Mesenteric fat pad (tissue), 1 donor: ENCODE measurements at places on chromosomes 1 and 21.

GRCh38 chr1:63630666-63631065 lies 37.5 kb downstream of the PGM1 start:
- DNase-seq = no peak

DNA sequence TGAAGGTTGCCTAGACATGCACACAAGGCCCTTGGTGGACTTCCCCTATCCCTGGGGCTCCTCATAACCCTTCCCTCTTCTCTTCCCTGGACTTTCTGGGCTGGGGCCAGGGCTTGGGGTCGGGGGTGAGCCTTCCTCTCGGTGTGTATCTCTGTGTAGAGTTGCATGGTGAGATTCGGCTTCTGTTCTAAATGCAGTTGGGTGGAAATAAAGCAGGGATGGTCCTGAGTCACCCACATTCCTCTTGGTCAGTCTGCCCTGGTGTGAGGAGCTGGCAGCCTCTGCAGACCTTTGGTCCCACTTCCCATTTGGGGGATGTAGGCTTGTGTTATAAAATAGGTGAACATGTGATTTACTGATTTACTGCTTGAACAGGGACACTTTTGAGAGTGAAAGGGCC lies 38.0 kb downstream of the ADARB1 start:
- DNase-seq = no peak

DNA sequence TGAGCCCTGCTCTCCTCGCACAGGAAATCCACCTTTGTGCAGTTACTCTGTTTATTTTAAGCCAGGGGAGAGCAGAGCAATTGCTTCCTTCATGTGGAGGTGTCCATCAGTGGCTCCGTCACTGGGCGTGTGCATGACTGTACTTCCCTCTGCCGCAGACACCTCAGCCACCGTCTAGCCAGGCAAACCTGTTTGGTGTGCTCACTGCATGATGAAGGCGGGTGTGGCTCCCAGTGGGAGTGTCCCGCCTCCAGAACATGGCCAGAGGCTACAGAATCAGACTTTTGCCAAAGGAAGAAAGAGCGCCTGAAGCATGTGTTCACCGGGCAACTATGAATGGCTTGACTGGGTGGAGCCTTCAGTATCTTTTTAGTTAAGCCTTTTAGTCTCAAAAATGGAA lies 26.1 kb upstream of the LAMC2 start:
- no peak for DNase-seq

GRCh38 chr1:188402986-188403385 lies 1574.2 kb downstream of the PLA2G4A start:
- DNase-seq = no peak

DNA sequence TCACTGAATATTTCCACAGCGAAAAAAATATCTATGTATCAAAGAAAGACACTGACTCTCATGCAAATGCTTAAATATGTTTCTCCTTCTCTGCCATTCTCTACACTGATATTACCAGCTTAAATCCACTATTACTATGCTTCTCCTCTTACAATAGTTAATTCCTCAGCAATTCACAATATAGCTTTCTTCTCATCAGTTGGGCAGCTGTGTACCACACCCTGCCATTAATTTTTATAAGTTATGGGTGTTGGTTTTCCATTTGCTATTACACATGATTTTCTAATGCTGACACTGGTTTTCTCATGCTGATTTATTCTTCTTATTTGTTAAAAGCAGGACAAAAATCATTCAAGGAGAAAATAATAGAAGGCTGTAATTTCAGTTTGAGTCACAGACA lies 251.8 kb downstream of the TBX15 start:
- no peak for DNase-seq

- DNase-seq = no peak
These were observed 6.1 kb upstream of the PSEN2 start for GRCh38 chr1:226864311-226864710.

DNA sequence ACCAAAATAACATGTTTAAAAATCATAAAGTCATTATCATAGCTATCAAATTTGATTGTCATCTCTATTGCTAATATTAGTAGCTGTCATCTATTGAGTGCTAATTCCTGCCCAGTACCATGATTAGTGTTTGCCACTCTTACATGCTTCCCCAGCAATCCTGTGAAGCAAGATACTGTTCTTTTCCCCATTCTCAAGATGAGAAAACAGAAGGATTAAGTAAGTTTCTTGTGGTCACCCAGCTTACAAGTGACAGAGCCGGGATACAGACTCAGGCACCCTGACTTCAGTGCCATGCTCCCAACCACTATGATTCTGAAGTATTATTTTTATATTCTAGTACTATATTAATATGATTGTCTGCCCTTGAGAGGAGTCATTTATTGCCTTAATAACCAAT lies 36.5 kb downstream of the LRRC8C start:
- DNase-seq = no peak

DNA sequence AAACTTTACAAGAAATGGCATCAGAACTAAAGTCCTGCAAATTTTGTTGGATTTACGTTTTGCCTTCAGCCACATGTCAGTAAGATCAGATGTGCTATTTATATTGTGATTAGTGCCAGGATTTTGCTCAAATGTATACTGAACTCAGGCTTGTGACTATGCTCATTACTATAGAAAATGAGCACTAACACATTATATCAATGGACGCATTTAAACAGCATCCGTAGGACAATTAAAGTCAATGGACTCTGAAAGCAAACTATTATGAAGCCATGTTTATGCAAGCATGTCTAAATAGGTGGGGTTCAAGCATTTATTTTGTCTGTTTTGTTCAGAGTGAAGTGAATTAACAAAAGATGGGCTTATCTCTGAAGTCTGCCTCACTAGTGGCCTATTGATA lies 20.6 kb upstream of the DDAH1 start:
- no peak for DNase-seq

- DNase-seq = no peak
These were observed 1.3 kb upstream of the EFNA4 start for GRCh38 chr1:155062151-155062686.
